ENCODE measurements at places on chromosomes 13 and 19.

- DNase-seq: no peak
- H3K27ac ChIP-seq: no peak overlapping the region
- H3K27me3 ChIP-seq: no peaks in the 10 kb centered on the region
- no peaks in the 10 kb centered on the region for H3K4me1 ChIP-seq
Measured at GRCh38 chr13:108708921-108709320, 79.5 kb downstream of the MYO16 start.

- no peaks in the 10 kb centered on the region for H3K36me3 ChIP-seq
- DNase-seq: no peak
- no peaks in the 10 kb centered on the region for H3K4me1 ChIP-seq
- H3K27me3 ChIP-seq: no peaks in the 10 kb centered on the region
Measured at GRCh38 chr13:93996481-93996880, 483.0 kb downstream of the DCT start.

DNA sequence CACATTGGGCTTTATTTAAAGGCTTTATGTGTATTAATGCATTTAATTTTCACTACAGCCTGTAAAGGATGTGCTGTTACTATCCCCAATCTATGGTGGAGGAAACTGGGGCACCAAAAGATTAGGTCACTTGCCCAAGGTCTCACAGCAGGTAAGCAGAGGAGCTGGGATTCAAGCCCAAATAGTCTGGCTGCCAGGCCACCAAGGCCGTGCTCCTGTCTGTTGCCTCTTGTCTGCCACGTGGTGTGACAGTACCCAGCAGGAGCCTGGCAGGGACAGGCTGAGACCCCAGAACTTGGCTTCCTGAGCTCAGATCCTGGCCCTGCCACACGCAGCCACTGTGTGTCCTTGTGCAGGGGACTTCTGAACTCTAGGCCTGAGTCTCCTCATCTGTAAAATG is 4.5 kb downstream of the NTN5 start:
- no peak overlapping the region for H3K4me3 ChIP-seq
- H3K27ac ChIP-seq: no peak overlapping the region
- no peaks in the 10 kb centered on the region for H3K36me3 ChIP-seq

GRCh38 chr19:17656970-17657369 is 31.2 kb downstream of the UNC13A start:
- no peaks in the 10 kb centered on the region for H3K4me1 ChIP-seq
- no peaks in the 10 kb centered on the region for H3K27me3 ChIP-seq
- H3K36me3 ChIP-seq: peaks cover 3% of the 10 kb centered on the region
- H3K27ac ChIP-seq: no peak overlapping the region
- H3K4me3 ChIP-seq: no peak overlapping the region

All from mesendoderm (in vitro differentiated cells).